MCF 10A (cell line): ENCODE measurements at places on chromosomes 7 and 10.

- DNase-seq = no peak
These were observed 18.1 kb upstream of the TRIM8 start for GRCh38 chr10:102626026-102626685.

- no peak for DNase-seq
These were observed 159.5 kb upstream of the POT1 start for GRCh38 chr7:125089171-125089570.

GRCh38 chr7:133859871-133860450 is 267.2 kb upstream of the LRGUK start:
- no peak for DNase-seq

DNA sequence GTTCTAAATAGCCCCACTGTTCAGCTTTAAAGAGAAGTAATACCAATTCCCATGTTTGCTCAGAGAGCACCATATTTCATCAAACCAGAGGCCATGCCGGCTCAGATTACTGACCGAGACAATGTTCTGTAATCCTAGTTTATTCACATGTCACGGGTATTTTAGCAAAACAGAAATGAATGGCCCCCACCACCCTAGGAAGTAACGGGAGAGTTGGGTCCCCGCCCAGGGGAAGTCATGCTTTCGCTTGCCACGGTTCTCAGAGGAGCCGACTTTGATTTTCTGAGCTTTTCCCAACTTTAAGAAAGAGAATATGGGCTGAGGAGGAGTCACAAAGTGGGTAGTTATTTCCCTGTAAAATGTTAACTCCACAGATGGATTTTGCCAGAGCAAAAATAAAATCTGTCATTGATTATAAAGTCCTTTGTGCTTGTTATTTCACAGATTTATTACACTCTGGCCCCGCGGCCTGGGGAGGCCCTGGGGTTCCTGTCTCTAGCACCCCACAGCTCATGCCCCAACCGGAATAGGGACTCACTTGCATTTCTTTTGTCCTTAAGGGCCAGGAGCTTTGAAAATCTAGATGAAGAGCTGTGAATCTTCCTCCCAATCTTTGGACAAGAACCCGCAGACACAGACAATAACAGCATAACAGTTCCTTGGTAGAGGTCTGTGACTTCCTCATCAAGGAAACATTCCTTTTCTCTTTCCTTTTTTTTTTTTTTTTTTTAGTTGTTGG is 3.7 kb upstream of the GDF10 start:
- no peak for DNase-seq

DNA sequence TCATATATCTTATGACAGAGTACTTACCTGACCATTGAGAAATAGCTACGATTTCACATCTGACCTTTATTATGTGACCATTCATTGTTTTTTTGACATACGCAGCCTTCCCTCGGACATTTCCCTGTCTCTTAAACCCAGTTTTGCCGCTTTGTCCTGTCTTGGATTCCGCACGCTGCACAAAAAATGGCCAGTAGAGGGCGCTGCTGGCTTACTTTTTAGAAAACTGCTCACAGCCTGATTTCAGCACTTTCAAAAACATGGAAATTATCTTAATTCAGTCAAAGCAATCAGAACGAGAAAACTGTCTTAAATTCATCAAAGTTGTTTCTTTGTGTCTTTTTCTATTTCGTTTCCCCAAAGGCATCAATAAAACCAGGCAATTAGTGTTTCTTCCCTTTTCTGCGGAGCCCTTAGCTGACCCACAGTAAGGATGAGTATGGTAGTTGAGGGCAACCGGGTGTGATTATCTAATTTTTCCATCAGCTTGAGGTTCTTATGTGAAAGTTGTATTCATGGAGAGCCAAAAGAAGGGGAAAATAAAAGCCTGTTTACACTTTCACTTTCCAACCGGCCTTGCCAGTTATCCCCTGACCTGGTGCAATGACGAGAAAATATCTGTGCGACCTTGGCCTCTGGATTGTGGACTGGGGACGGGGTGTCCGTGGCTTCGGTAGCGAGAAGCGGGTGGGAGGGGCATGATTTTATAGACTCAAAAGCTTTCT is 144.4 kb downstream of the DYNC1I1 start:
- DNase-seq = peak; percentile 77

- no peak for DNase-seq
These were observed 11.1 kb downstream of the SPAG6 start for GRCh38 chr10:22356324-22356873.

GRCh38 chr10:95289003-95289920 is 1.5 kb downstream of the PDLIM1 start:
- DNase-seq = peak; percentile 49
